ENCODE measurements at places on chromosomes 2 and 18.

- H3K36me3 ChIP-seq = peaks cover 66% of the 10 kb centered on the region
- no peak overlapping the region for H3K27ac ChIP-seq
- H3K4me1 ChIP-seq = no peaks in the 10 kb centered on the region
- H3K27me3 ChIP-seq = no peaks in the 10 kb centered on the region
- no peak overlapping the region for H3K4me3 ChIP-seq
- DNase-seq = no peak
Measured at GRCh38 chr18:59353079-59353680, 5.9 kb downstream of the LMAN1 start.

GRCh38 chr2:158460632-158461297 lies 4.0 kb downstream of the PKP4 start:
- peaks cover 15% of the 10 kb centered on the region for H3K4me1 ChIP-seq
- H3K27ac ChIP-seq = no peak overlapping the region
- no peak for DNase-seq
- H3K4me3 ChIP-seq = no peak overlapping the region

- H3K27me3 ChIP-seq = no peaks in the 10 kb centered on the region
- DNase-seq = peak; percentile 61
- peaks cover 90% of the 10 kb centered on the region for H3K36me3 ChIP-seq
- peak overlapping the region; percentile 51 for H3K27ac ChIP-seq
Measured at GRCh38 chr2:68807821-68808266, 63.4 kb downstream of the BMP10 start.

- H3K36me3 ChIP-seq = no peaks in the 10 kb centered on the region
- no peak for DNase-seq
- H3K27ac ChIP-seq = no peak within 1 kb of the TSS
- H3K4me3 ChIP-seq = peak within 1 kb of the TSS; percentile 50
- H3K27me3 ChIP-seq = peaks cover 60% of the 10 kb centered on the region
Measured at GRCh38 chr2:152098496-152099366, at the start of gene CACNB4. Gene CACNB4 (minus strand): TSS chr2:152099044.

DNA sequence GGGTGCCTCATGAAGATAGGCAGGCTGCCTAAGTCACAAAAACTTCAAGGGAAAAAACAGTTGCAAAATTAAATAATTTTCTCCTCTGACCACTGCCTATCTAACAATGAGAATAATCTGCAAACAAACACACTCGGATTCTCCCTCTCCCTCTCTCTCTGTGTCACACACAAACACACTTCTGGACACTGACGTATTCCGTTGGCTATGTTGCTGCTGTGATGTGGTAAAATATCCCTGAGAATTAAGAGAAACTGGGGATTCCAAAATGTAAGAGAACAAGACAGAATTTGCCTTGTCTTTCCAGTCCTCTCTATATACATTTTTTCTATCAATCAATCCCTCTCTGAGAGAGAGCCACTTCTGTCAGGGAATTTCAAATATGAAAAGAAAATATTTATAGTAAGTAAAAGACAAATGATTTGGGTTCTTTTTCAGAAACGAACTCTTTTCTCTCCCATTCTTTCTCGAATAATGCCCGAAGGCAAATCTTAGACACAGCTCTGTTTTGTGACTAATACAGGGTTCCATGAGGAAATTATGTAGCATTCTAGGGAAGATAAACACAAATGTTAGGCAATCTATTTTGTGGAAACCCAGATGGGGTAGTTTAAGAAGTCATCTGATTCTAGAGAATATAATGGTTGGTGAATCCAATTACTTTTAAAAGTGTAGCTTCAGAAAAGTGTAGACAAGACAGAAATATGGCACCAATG lies 310.3 kb upstream of the CYP26B1 start:
- no peak for DNase-seq
- no peaks in the 10 kb centered on the region for H3K4me1 ChIP-seq
- no peak overlapping the region for H3K27ac ChIP-seq
- H3K4me3 ChIP-seq = no peak overlapping the region
- H3K27me3 ChIP-seq = no peaks in the 10 kb centered on the region

DNA sequence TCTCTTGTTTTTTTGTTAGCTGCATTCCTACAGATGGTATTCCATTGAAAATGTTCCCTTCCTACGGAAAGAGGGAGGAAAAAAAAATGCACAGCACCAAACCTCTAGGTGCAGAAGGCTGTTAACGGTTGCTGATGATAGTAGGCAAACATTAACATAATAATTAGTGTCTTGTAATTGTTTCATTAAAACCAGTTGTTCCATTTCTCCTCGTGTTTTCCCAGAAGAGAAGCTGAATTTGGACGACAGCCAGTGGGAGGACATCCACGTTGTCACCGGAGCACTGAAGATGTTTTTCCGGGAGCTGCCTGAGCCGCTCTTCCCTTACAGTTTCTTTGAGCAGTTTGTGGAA lies 494.7 kb downstream of the ARHGAP15 start:
- peaks cover 58% of the 10 kb centered on the region for H3K36me3 ChIP-seq
- H3K27ac ChIP-seq = no peak overlapping the region
- H3K27me3 ChIP-seq = no peaks in the 10 kb centered on the region
- H3K4me1 ChIP-seq = no peaks in the 10 kb centered on the region

DNA sequence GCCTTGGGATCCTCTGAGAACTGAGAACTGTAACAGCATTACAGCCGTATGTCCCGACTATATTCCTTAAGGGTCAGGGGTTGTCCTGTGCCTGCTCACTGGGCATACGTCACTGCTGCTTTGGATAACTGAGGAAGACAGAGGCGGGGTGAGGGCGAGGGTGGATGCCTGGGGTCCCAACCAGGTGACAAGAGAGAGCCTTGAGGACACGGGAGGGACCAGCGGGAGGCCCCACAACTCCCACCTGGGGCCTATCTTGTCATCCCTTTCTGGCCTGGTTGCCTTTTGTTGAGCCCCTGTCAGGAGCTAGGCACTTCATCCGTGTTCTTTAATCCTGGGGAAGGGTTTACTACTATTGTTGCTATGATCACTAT lies 28.8 kb downstream of the INPP5D start:
- peaks cover 74% of the 10 kb centered on the region for H3K4me1 ChIP-seq
- H3K27ac ChIP-seq = no peak overlapping the region
- DNase-seq = no peak

GRCh38 chr2:239164335-239164871 lies 236.4 kb downstream of the HDAC4 start:
- H3K4me1 ChIP-seq = peaks cover 25% of the 10 kb centered on the region
- no peak for DNase-seq
- no peak overlapping the region for H3K27ac ChIP-seq
- H3K27me3 ChIP-seq = no peaks in the 10 kb centered on the region
- H3K4me3 ChIP-seq = no peak overlapping the region

- no peaks in the 10 kb centered on the region for H3K27me3 ChIP-seq
- no peak overlapping the region for H3K27ac ChIP-seq
- no peak for DNase-seq
- H3K4me3 ChIP-seq = no peak overlapping the region
- no peaks in the 10 kb centered on the region for H3K36me3 ChIP-seq
- H3K4me1 ChIP-seq = peaks cover 22% of the 10 kb centered on the region
Measured at GRCh38 chr2:9767656-9768281, 75.5 kb upstream of the TAF1B start.

GRCh38 chr2:105055613-105056012 lies 17.7 kb downstream of the MRPS9 start:
- no peak overlapping the region for H3K27ac ChIP-seq
- H3K36me3 ChIP-seq = peaks cover 5% of the 10 kb centered on the region
- H3K4me3 ChIP-seq = no peak overlapping the region
- no peaks in the 10 kb centered on the region for H3K27me3 ChIP-seq
- DNase-seq = no peak

- H3K36me3 ChIP-seq = no peaks in the 10 kb centered on the region
- no peaks in the 10 kb centered on the region for H3K27me3 ChIP-seq
- H3K4me3 ChIP-seq = no peak overlapping the region
- peaks cover 5% of the 10 kb centered on the region for H3K4me1 ChIP-seq
Measured at GRCh38 chr2:157261199-157261782, 3.8 kb downstream of the GALNT5 start.

DNA sequence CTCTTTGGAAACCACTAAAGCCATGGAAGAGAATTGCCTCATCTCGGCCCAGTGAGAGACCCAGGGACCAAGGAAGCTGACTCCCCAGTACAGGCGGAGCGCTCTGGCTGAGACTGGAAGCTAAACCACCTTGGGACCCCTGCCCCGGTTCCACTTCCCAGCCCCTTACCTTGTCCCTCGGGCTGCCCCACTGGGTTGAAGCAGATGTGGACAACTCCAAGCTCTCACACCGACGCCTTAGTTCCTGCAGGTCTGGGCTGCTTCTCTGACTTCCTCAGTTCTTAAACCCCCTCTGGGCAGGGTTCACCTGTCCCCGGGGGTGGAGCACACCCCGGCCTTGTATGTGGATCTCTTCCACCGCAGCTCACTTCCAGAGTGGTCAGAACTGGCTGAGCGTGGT lies 266.2 kb downstream of the PHLPP1 start:
- H3K4me3 ChIP-seq = no peak overlapping the region
- peaks cover 3% of the 10 kb centered on the region for H3K36me3 ChIP-seq
- H3K27me3 ChIP-seq = no peaks in the 10 kb centered on the region
- H3K4me1 ChIP-seq = peaks cover 6% of the 10 kb centered on the region

DNA sequence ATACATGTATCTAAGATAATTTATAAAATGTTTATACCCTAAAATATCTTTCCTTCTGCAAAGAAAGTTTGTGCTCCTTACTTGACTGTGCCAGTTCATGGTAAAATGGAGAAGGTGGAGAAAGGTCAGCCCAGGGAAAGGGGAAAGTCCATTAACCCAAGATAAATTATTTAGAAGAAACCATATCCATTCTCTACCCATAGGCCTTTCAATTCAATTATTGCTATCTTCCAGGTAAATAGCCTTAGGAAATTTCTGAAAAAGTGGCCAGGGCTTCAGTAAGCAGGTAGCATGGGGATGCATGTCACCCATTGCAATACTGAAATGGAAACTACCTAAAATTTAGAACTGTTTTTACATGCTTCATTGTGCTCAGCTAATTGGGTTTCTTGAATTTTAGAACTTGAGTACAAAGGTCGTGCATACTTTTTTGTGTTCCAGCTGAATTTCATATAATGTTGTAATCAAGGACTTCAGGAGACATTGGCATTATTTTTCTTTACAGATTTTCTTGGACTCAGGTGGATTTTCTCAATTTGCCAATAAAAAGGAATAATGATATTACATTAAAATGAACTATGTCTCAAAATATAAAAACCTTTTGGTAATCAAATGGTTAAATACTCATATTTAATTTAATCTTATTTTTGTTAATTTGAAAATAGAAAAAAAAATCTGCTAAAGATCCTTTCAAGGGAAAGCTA lies 124.9 kb downstream of the CSRNP3 start:
- no peak overlapping the region for H3K4me3 ChIP-seq
- H3K27ac ChIP-seq = no peak overlapping the region
- H3K4me1 ChIP-seq = no peaks in the 10 kb centered on the region
- H3K27me3 ChIP-seq = no peaks in the 10 kb centered on the region
